Inflammatory macrophage (primary cell): ENCODE measurements at places on chromosomes 5 and 9.

- DNase-seq, result no peak
These were observed 25.0 kb upstream of the CEP78 start for GRCh38 chr9:78210841-78211301.

GRCh38 chr9:93231121-93231694 is 47.3 kb downstream of the WNK2 start:
- peak; percentile 93 for DNase-seq

DNA sequence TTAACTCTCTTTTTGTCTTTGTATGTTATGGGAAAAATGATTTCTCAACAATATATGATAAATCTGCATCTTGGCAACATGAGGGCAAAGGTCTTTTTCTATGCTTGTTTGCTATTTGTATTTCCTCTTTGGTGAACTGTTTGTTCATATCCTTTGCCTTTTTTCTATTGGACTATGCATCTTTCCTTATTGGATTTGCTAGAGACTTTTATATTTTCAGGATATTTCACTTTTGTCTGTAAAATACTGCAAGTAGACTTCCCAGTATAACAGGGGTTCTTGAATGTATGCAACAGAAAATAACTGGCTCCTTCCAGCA is 69.4 kb upstream of the SSBP2 start:
- no peak for DNase-seq

DNA sequence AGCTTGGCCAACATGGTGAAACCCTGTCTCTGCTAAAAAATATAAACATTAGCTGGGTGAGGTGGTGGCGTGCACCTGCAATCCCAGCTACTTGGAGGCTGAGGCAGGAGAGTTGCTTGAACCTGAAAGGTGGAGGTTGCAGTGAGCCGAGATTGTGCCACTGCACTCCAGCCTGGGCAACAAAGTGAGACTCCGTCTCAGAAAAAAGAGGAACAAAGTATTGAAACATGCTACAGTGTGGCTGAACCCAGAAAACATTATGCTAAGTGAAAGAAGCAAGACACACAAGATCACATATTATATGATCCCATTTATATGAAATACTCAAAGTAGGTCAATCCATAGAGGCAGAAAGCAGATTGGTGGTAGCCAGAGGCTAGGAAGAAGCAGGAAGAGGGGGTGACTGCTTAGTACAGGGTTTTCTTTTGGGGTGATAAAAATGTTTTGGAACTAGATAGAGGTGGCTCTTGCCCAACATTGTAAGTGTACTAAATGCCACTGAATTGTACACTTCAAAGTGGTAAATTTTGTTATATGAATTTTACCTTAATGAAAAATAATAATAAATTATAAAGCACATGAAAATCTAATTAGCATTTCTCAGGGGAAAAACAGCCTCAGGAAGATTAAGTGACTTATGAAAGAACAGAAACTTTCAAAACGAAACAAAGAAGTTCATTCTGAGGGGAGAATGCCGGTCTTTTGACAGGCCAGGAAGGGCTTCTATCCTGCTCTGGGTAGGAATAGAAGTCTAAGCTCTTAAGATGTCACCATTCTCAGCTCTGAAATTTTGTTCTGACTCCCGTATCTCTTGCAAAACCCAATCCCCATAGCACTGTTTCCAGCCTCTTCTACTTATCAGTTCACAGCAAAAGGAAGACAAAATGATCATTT is 161.1 kb upstream of the TBCA start:
- peak; percentile 23 for DNase-seq

GRCh38 chr5:149212198-149212951 is 59.3 kb upstream of the AFAP1L1 start:
- no peak for DNase-seq

DNA sequence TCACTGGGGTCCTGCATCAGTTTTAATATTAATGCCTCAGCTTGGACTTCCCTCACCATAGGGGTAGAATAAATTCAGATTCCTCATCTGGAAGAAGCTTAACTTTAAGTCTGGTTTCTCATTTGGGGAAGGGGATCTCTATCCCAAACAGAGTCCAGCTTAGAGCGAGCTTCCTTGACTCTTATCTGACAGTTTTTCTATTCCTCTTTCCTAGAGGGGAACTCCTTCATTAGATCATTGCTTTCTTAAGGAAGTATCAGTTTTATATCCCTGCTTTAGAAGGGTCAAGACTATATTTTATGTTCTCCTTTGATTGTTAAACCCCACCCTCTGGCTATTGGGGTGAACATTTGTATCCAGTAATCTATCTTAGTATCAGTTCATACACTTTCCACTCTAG is 24.2 kb upstream of the CDC42SE2 start:
- no peak for DNase-seq

DNA sequence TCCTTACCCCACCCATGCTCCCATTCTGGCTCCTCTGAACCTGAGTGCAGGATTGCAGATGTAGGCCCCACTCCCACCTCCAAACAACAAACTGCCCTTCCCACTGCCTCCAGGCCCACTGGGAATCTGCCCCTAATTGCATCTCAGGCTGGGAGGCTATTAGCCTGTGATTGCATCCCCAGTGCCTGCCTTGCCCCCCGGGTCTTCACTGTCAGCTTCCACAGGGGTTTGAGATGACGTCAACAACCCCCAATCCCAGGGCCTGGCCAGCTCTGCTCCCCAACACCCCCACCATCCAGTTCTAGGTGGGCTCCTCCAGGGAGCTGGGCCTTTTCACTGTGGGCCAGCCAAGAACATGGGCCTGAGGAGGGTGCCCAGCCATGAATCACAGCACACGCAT is 91.5 kb downstream of the PCDH1 start:
- DNase-seq, result no peak

DNA sequence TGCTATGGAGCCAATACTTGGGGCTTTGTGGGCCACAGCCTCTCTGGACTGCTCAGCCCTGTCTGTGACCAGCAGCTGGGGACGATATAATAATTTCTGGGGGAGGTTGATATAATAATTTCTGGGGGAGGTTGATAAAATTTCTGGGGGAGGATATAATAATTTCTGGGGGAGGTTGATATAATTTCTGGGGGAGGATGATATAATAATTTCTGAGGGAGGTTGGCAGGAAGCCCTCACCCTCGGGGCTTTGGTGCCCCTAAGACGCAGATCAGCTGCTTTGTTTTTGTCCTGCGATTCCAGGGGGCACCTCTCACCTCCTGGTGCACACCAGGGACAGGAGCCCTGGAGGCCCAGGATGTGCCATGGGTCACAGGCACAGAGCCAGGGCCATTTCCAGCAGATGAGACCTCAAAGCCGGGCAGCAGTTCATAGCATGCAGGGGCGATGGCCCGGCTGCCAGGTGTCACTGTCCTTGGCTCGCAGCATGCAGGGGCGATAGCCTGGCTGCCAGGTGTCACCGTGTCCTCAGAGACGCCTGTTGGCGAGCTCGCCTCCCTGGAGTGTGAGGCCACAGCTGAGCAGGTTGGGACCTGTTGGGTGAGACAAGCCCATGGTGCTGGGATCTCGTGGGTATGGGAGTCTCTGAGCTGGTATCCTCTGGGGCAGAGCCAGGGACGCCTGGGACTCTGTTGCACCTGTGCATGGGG is 3.8 kb upstream of the TOR4A start:
- no peak for DNase-seq

- no peak for DNase-seq
These were observed 28.3 kb downstream of the TCF7 start for GRCh38 chr5:134142806-134143205.

DNA sequence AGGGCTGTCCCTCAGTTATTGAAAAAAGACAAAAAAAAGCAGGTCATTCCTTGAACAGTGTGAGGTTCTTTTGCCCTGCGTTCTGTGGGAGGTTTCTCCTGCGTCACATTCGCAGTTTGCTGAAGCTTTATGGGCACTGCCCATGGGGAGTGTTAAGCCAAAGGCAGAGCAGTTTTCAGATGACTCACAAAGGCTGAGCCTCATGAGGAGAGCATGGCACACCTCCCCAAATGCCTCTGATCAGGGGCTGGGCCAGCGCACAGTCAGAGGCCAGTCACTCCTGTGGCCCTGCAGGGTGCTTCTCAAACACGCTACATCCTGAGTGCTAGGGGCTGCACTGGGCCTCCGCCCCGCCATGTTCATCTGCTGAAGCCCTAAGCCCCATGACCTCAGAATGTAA is 38.4 kb downstream of the IRX1 start:
- no peak for DNase-seq

- DNase-seq, result peak; percentile 95
These were observed 12.8 kb upstream of the ZFP62 start for GRCh38 chr5:180873615-180874520.

GRCh38 chr9:99678566-99678965 is 143.1 kb upstream of the NR4A3 start:
- no peak for DNase-seq

DNA sequence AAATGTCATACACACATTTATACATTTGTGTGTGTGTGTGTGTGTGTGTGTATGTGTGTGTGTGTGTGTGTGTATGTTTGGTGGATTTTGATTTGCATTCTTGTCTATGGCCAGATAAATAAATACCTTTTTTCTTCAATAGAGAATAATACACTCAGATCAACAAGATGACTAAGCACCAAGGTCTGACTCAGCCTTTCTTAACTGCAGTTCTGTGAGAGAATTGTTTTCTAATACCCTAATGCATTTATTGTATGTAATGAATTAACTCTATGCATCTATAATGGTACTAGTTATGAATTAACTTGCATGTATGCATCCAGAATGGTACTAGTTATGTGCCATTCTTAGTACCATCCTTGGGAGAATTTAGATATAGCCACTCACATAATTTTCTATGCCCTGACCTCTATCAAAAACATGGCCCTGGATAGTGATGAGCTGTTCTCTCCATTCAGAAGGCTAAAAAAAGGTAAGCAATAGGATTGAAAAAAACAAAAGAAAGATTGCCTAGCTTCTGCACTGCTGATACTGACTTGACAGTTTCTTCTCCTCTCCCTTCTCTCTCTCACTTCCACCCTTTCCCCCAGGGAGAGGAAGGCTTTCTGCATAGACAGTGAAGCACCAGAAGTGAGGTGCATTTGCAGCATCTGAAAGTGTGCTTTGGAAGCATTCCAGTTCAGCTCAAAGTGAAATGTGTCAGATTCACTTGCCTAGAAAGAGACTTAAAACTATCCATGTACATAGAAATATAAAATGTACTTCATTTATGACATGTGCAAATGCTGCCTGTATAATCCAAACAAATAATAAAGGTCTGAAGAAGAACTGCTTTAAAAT is 55.1 kb upstream of the CCDC112 start:
- no peak for DNase-seq
